ENCODE measurements at places on chromosomes 5 and 9. TPM values are rescaled to one million over a fixed set of nuclear protein-coding genes. Genes with fewer than 3 reads are reported as not detected.

DNA sequence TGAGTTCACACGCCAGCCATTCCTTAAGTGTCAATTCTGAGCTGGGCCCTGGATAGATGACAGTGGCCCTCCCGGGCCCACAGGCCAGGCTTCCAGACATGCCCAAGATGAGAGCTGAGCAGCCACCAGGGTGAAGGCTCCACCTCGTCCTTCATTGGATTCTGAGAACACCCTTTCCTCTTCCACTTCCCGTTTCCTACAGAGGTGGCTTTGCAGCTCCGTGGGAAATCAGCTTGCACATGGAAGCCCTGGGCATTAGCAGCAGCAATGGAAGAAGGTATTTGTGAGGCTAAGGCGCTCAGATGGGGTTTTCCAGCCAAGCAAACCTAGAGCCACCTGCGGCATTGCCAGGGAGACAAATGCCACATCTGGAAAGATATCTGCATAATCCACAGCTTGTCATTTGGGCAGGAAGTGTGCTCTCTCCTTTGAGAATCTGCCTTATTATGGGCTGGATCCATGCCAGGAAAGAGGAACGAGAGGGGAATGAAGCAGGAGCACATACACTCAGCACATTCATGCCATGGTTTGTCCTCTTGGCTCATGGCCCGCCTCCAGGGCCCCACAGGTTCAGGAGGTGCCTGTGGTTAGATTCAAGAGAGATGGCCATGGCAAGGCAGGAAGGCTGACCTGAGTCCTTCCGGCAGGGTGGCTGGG lies 34.1 kb downstream of the CFAP77 start:
- H3K27ac ChIP-seq, result no peak overlapping the region
- no peak overlapping the region for H3K4me3 ChIP-seq
- peaks cover 5% of the 10 kb centered on the region for H3K4me1 ChIP-seq
- no peaks in the 10 kb centered on the region for H3K36me3 ChIP-seq
- H3K27me3 ChIP-seq, result peaks cover 61% of the 10 kb centered on the region

DNA sequence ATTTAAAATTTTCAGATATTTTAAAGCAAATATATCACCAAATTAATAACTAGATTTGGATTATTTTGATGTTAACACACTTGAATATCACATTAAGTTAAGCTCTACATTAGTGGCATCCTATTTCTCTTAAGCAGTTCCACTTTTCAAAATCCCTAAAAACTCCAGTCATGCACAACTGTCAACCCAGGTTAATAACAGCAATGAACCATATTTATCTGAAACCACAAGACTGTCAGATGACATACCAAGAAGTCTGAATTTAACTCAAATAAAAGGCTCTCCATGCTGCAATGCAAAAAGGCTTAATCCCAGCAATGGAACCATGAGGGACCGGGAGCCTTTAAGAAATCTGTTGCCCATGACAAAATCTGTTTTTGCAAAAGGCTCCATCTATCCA lies 27.5 kb downstream of the FNIP1 start:
- no peak overlapping the region for H3K4me3 ChIP-seq
- H3K27me3 ChIP-seq, result no peaks in the 10 kb centered on the region
- peaks cover 26% of the 10 kb centered on the region for H3K36me3 ChIP-seq
- no peak for DNase-seq

DNA sequence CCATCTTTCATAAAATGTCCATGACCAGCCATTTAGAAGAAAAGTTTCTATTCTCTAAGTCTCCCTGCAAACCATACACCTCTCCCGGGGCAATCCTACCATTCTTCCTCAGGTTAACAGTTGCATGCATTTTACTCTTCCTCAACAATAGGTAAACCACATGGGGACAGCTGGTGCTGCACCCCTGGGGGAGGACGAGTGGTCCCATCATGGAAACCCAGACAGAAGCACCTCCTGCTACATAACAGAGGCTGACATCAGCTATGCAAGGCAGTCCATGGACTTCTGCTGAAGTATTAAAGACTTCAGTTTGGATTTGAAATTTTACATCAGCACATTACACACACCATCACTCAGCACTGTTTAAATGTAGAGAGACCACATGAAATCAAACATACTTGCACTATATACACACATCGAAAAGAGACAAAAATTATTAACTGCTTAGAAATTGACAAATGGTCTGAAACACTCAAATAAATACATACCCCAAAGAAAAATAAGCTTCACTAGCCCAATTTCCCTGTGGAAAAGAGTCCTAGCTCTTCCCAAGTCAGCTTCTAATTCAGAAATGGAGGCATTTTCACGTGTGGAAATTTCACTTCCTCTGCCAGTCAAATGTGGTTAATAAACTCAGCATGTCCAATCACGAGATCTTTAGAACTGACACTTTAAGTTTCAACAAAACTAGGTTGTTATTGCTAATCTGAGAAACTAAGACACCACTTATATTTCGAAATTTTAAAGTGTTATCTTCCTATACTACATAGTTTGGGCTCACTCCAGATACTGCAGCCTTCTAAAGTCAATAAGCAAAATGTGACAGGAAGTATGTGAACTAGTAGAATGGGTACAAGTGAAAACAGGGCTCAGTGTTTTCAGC lies 173.4 kb downstream of the ROR2 start:
- H3K4me1 ChIP-seq, result no peaks in the 10 kb centered on the region
- DNase-seq, result no peak
- no peak overlapping the region for H3K4me3 ChIP-seq
- H3K27me3 ChIP-seq, result peaks cover 16% of the 10 kb centered on the region
- no peak overlapping the region for H3K27ac ChIP-seq

DNA sequence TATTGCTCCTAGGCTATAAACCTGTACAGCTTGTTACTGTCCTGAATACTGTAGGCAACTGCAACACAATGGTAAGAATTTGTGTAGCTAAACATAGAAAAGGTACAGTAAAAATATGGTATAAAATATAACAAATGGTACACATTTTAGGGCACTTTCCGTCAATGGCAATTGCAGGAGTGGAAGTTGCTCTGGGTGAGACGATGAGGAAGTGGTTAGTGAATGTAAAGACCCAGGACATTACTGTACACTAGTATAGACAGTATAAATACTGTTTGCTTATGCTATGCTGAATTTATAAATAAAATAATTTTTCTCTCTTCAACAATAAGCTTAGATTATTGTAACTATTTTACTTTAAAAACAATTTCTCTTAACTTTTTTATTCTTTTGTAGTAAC lies 15.6 kb upstream of the ADRB2 start:
- H3K27ac ChIP-seq, result no peak overlapping the region
- H3K4me3 ChIP-seq, result no peak overlapping the region
- DNase-seq, result no peak
- H3K36me3 ChIP-seq, result no peaks in the 10 kb centered on the region
- H3K4me1 ChIP-seq, result peaks cover 37% of the 10 kb centered on the region

Gene IL13
- 1.4 TPM for total RNA-seq

Gene CER1
- total RNA-seq, result not detected

Gene NRG2
- total RNA-seq, result not detected

Gene NIM1K
- total RNA-seq, result 0.50 TPM

Gene PTGER4
- total RNA-seq, result 50.8 TPM
